ENCODE measurements at places on chromosomes 1 and 21.

- no peak for DNase-seq
Measured at GRCh38 chr21:33396951-33397350, 6.3 kb upstream of the IFNGR2 start.

- DNase-seq, result no peak
Measured at GRCh38 chr21:46191257-46191685, 7.0 kb upstream of the SPATC1L start.

GRCh38 chr1:79323239-79324025, 316.9 kb upstream of the ADGRL4 start:
- DNase-seq, result no peak

- DNase-seq, result no peak
Measured at GRCh38 chr1:231869364-231869763, 242.8 kb downstream of the DISC1 start.

DNA sequence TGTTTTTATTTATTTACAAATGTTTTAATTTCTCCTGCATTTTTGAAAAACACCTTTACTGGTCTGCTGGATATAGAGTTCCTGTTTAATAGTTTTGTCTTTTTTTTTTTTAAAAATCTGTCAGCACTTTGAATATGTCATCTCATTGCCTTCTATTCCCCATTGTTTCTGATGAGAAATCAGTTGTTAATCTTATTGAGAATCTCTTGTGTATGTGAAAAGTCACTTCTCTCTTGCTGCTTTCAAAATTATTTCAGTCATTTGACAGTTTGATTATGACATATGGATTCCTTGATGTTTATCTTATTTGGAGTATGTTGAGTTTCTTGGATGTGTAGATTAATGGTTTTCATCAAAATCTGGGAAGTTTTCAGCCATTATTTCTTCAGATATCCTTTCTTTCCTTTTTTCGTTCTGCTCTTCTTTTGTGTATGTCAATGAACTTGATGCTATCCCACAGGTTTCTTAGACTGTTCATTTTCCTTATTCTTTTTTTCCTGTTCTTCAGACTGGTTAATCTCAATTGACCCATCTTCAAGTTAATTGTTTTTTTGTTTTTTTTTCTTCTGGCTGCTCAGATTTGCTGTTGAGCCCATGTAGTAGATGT, 51.2 kb upstream of the CCDC190 start:
- DNase-seq, result no peak

DNA sequence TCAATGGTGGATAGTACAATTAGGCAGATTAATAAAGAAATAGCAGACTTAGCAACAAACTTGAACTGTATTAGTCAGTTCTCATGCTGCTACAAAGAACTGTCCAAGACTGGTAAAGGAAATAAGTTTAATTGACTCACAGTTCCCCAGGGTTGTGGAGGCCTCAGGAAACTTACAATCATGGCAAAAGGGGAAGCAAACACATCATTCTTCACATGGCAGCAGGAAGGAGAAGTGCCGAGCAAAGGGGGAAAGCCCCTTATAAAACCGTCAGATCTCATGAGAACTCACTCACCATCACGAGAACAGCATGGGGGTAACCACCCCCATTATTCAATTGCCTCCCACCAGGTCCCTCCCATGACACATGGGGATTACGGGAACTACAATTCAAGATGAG, 27.1 kb upstream of the PDE4B start:
- no peak for DNase-seq

GRCh38 chr1:59393211-59394180, 96.6 kb downstream of the FGGY start:
- no peak for DNase-seq

DNA sequence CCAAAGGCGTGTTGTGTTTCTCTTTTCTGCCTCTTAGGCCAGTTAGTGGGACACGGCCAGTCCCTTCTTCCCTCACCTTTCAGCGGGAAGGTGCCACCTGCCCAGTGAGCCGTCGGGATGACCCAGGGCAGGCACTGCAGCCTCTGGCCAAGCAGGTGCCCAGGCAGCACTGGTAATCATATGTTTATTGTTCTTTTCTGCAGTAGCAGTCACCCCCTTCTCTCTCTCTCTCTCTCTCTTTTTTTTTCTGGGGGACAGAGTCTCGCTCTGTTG, 38.2 kb downstream of the CRYAA start:
- DNase-seq, result no peak

DNA sequence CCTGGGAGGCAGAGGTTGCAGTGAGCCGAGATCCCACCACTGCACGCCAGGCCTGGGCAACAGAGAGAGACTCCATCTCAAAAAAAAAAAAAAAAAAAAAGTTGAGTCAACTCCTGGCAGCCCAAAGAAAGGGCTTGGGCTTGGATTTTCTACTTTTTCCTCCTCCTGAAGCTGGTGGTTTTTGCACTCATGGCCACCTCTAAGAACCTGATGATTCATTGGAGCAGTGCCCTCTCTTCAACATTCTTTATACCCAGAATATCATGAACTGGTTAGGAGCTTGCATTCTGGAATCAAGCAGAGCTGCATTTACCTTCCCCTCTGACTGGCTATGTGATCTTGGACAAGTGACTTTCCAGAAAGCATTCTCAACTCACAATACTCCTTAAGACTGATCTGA, 3.5 kb upstream of the ACTA1 start:
- DNase-seq, result no peak

GRCh38 chr1:94616506-94616905, 74.9 kb upstream of the F3 start:
- no peak for DNase-seq

GRCh38 chr1:46076343-46076742, 56.1 kb downstream of the PIK3R3 start:
- no peak for DNase-seq

DNA sequence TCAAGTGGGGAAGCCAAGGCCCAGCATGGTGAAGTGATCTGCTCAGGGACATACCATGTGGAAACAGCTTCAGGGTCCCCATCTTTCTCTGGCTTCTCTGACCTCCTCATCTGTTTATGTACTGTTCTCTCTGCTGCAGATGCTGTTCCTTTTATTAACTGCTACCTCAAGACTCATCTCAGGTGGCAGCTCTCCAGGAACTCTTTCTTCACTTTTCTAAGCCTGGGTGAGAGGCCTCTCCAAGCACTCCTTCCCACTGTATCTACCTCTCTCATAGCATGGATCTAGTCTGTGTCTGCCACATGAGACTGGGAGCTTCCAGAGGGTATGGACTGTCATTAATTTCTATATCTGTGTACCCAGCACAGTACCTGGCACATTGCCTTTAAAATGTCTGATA, 73.4 kb upstream of the PPM1J start:
- no peak for DNase-seq

Data from activated T-helper 1 cell treated with Interleukin-2 at 50 U/mL for 16 hours (primary cell).